ENCODE measurements at places on chromosomes 11 and 22.

DNA sequence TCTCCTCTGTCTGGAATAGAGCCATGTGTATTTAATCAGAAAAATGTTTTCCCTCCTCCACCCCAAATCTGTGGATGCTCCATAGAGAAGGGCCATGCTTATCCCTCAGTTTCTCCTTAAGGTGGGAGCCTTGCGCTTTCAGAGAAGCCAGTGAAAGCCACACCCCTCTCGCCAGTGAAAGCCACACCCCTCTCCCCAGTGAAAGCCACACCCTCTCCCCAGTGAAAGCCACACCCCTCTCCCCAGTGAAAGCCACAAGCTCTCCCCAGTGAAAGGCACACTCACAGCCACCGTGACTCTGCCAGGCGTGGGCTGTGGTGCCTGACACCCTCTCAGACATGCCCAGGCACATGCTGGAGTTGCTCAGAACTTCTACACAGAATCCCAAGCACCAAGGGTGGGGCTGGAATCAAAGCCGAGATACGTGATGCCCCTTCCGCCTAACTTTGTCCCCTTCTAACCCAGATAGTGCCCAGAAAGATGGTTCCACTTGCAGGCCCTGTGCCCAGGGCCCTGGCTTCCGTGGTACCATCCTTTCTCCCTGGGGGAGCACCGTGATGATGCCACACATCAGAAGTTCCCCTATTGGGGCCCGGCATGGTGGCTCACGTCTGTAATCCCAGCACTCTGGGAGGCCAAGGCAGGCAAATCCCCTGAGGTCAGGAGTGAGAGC, 16.5 kb upstream of the PRR5 start:
- DNase-seq, result peak; percentile 67

DNA sequence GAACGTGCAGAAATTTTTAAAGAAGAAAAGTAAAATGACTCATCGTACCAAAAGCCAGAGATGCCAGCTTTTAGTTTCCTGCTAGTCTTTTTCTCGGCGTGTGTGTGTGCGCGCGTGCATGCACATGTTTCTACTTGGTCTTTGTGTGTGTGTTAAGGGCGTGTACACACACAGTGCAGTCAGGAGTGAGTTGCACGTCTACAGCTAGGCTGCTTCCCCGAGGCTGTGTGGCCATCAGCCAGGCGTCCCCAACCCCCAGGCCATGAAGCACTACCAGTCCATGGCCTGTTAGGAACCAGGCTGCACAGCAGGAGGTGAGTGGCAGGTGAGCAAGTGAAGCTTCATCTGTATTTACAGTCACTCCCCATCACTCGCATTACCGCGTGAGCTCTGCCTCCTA, 36.4 kb downstream of the KCNQ1 start:
- no peak for DNase-seq

GRCh38 chr11:16861862-16862261, 123.4 kb downstream of the C11orf58 start:
- DNase-seq, result no peak

GRCh38 chr11:57325735-57326048, 940 bp upstream of the TNKS1BP1 start:
- DNase-seq, result no peak

DNA sequence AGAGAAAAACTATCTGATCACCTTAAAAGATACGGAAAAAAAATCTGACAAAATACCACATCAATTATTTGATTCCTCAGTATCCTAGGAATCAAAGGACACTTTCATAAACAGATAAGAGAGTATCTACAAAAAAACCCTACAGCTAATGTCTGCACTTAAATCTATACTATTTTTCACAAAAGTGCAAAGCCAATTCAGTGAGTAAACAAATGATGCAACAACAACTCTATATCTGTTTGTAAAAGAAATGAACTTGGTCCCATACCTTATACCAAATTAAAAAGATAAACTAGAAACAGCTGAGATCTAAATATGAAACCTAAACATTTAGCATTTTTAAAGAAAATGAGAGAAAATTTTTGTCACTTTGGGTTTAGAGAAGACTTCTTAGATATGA, 263.8 kb downstream of the SWAP70 start:
- DNase-seq, result no peak

All from stimulated activated CD4-positive, alpha-beta T cell treated with anti-CD3 and anti-CD28 coated beads, TNF-alpha, amount 100 ng/mL, for 1 hour (primary cell).